ENCODE measurements at places on chromosomes 11 and 22.

GRCh38 chr11:126190792-126191191 lies 20.7 kb downstream of the RPUSD4 start:
- no peak for DNase-seq

DNA sequence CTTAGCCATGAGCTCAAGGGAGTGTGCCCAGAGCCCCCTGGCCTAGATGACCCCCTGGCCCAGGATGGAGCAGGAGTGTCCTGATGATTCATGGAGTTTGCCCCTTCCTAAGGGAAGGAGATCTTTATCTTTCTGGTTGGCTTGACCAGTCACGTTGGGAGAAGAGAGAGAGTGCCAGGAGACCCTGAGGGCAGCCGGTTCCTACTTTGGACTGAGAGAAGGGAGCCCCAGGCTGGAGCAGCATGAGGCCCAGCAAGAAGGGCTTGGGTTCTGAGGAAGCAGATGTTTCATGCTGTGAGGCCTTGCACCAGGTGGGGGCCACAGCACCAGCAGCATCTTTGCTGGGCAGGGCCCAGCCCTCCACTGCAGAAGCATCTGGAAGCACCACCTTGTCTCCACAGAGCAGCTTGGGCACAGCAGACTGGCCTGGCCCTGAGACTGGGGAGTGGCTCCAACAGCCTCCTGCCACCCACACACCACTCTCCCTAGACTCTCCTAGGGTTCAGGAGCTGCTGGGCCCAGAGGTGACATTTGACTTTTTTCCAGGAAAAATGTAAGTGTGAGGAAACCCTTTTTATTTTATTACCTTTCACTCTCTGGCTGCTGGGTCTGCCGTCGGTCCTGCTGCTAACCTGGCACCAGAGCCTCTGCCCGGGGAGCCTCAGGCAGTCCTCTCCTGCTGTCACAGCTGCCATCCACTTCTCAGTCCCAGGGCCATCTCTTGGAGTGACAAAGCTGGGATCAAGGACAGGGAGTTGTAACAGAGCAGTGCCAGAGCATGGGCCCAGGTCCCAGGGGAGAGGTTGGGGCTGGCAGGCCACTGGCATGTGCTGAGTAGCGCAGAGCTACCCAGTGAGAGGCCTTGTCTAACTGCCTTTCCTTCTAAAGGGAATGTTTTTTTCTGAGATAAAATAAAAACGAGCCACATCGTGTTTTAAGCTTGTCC lies 14.3 kb downstream of the ADORA2A start:
- DNase-seq: no peak

GRCh38 chr22:40183029-40183581 lies 5.4 kb downstream of the TNRC6B start:
- no peak for DNase-seq

DNA sequence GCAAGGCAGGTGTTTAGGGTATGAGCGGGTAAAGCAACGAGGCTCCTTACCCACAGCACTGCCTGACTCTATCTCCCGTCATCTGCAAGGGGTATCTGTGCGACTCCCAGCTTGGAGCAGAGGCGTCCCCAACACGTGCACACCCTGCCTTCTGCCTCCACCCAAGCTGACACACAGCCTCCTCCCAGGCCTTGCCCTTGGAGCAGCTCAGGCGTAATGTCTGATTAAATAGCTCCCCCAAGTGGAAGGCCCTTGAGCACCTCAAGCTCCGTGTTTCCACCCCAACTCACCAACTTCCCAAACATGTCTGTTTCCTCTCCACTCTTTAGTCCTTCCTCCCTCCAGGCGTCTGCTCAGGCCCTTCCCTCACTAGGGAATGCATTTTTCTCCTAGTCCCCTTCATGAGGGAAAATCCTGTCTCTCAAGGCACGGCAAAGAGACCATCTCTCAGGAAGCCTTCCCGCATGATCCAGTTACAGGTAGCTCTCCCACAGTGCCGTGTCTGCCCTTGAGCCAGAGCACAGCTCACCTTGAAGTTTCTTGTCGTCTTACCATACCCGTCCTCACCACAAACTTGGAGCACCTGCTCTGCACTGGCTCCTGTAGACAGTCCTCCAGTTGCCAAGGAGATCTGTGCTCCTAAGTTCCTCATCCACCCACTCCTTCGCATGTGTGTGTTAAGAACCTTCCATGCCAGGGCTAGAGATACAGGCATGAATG lies 15.8 kb downstream of the CYB5R2 start:
- no peak for DNase-seq

DNA sequence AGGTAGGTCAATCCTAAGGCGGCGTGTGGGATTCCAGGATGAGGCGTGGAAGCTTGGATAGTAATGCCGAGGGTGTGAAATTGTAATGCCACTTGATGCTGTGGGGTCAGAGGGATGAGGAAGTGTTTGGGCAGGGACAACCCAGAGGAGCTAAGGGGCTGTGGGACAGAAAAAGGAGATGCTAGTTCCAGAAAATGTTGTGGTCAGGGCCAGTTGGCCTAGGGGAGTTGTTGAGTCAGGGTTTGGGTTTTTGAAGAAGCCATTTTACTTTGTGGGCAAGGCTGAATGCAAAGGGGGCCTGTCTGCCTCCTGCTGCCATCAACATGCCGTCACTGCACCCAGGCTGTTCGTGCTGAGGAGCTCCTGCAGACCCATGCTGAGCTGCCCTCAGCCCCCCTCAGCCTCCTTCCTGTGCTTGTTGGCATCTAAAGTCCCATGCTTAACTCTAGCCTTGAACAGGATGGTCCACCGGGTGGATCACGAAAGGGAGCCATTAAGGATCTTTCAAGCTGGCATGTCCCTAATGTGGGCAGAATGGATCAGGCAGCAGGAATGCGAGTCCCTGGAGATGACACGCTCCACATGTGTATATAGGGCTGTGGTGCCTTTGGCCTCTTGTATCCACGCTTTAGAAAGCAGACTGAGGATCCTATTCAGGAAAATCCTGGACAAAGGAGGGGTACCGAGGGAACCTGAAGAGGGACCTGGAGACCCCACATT lies 2.1 kb downstream of the C11orf16 start:
- DNase-seq: no peak

DNA sequence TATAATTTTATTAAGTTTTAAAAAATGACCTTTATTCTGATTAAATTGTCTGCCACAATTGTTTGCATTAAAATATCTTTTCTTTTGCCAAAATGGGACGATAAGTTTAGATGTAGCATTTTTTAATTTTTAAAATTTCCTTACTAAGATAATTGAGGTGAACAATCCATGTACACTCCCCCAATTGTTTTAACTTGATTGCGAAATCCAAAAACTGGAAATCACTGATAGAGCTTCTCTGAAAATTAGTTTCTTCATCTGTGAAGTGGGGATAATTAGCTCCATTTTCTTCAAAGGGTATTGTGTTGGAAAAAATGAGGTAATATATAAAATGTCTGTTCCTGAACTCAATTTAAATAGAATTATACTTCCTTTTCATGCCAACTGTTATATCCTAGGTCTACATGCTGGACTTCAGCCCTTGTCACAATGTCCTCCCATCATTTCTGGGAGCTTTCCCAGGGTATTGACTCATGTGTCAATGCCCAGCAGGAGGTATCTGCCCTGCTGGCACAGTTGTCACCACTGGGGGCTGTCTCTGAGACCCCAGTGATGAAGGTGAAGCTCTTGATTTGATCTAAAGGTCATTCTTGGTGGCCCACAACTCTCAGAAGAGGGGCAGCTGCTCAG lies 28.7 kb upstream of the NAV2 start:
- DNase-seq: no peak

GRCh38 chr22:25072406-25072805 lies 119.9 kb downstream of the KIAA1671 start:
- DNase-seq: no peak

- no peak for DNase-seq
Observed at GRCh38 chr11:92727769-92728168, 241.7 kb upstream of the MTNR1B start.

DNA sequence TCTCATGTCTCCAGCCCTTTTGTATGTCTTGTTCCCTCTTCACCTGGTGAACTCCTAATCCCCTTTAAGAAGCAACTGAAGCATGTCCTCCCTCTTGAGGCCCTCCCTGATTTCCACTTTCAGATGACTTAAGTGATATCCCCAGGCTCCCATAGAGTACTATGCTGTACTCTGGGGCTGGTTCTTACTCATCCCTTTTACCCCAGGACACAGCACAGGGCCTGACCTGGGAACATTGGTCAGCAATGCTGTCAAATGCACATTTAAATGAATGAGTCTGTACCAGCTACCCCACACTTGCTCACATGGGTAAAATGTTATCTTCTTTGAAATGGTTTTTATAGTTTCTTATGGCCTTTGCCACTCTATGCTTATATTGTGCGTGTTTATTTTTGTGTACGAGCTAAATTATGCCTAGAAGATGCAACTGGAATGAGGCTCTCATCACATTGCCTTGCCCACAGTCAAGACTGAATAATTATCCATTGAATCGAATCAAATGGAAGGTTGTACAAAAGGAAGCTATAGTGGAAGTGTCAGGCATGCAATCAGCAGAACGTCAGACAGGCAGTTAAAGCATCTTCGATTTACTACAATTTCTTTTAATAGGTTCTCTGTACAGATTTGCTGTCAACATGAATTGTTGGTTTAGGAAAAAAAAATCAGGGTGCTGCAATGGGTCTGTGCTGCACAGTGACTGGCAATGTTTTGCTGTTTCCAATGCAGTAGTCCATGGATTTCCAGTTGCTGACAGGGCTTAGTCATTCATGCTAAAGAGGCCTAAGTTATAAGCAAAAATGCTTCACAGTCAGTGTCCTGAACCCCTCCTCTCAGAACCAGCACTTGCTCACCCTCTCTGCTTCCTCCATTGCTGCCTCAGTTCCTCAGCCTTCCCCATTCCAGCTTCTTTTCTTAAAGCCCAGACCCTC lies 79.5 kb downstream of the PARVA start:
- no peak for DNase-seq

GRCh38 chr11:73151416-73151815 lies 9.3 kb upstream of the FCHSD2 start:
- no peak for DNase-seq

- DNase-seq: no peak
Observed at GRCh38 chr11:2754008-2754407, 54.2 kb upstream of the KCNQ1OT1 start.

GRCh38 chr11:40444151-40444550 lies 1015.3 kb downstream of the LRRC4C start:
- DNase-seq: no peak

DNA sequence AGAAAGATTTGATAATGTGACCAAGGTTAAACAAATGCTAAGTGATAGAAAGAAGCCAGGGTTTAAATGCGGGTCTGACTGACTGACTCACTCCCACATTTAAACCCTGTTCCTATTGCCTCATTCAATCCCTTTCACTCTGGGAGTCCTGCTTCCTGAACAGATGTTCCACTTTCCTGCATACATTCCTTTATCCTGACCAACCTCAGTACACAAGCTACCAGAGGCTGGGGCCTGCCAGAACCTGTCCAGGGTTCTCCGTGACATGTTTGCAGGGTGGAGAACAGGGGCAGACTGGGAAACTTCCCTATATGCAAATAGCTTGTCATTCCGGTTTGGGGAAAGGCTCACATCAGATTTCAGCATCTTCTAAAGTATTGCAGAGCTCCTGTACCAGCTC lies 3.0 kb upstream of the ANKK1 start:
- DNase-seq: no peak

DNA sequence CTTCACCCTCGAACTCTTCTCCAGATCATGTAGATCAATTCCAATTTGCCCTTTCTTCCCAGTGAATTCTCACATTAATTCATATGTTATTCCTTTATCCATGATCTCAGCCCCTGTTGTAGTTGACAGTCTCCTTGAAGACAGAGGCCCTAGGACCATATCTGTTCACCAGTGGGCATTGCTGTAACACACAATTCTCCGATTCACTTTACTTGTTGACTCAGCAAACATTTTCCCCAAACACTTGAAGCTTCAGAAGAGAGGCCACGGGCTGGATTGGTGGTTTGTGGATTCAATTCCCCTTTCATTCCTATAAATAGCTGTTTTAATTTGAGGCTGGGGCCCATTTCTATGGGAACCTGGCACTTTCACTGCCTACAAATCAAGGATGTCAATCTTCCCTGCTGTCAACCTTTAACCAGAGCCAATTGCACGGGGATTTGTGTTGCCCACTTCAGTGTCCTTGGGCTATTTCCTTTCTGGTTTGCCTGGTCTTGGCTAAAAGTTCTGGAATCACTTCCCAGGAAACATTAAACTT lies 393.0 kb upstream of the KIRREL3 start:
- no peak for DNase-seq

GRCh38 chr11:10751581-10751940 lies 515 bp downstream of the CTR9 start:
- DNase-seq: no peak

- no peak for DNase-seq
Observed at GRCh38 chr11:70067591-70068341, 10.4 kb upstream of the ANO1 start.

GRCh38 chr22:23677701-23677995 lies 13.2 kb upstream of the RGL4 start:
- no peak for DNase-seq

- no peak for DNase-seq
Observed at GRCh38 chr11:100585728-100586127, 101.4 kb upstream of the ARHGAP42 start.

DNA sequence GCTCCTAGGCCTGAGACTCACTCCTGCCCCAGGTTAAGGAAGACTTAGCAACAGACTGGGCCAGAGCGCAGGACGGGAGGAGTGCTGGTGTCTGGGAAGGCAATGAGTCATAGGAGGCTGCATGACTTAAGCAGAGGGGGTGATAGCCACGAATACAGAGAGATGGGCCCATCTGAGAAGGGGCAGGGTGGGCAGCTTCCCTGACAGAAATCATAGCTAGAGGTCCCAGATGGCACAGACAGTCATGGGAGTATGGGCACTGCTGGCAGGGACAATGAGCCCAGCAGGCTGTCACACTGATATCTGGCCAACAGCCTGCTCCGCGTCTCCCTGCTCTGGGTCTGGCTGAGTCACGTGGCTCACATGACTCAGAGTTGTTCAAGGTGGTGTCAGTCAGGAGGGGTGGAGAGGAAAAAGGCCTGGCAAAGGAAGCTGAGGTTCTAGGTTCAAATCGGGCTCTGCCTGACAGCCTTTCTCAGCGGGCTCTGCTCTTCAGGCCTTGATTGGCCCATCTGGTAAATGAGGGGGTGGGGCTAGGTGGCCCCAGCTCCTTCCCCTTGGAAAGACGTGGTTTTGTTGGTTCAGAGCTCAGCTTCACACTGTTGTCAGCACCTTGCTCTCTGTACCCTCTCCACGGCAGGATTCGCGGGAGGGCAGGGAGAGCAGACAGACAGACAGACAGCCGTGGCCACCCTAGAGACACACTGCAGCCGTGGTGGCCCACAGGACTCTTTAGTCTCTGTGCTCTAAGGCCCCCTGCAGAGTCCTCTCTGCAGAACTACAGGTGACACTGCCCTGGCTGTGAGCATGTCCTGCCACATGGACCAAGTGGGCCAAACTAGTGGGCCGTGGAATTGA lies 47.8 kb downstream of the DBX1 start:
- no peak for DNase-seq

GRCh38 chr22:44714703-44715350 lies 12.8 kb downstream of the PRR5 start:
- DNase-seq: no peak

- DNase-seq: no peak
Observed at GRCh38 chr22:24683691-24684090, 80.7 kb downstream of the GGT1 start.
